ENCODE measurements at places on chromosomes 16 and 17.

GRCh38 chr16:5635331-5635730, 537.7 kb upstream of the EEF2KMT start:
- no peak for DNase-seq

- no peak for DNase-seq
Measured at GRCh38 chr16:64809876-64810629, 311.8 kb downstream of the CDH11 start.

- DNase-seq: no peak
Measured at GRCh38 chr17:82015311-82015971, 7.2 kb downstream of the CENPX start.

- DNase-seq: no peak
Measured at GRCh38 chr16:3158026-3158509, 23.2 kb downstream of the ZNF213 start.

GRCh38 chr16:11346700-11347319, 1.6 kb downstream of the RMI2 start:
- no peak for DNase-seq

DNA sequence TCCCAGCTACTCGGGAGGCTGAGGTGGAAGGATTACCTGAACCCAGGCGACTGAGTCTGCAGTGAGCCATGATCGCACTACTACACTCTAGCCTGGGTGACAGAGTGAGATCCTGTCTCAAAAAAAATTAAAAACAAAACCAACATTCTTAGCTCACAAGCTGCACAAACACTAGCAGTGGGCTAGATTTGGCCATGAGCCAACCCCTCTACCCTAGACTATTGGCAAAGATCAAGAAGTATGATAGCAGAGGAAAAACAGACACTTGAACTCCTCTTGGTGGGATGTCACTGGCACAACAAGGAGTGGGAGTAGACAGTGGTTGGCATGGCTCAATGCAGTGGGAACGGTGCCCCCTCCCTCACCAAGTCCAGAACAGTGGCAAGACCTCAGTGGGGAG, 19.6 kb upstream of the RIPOR1 start:
- DNase-seq: no peak

DNA sequence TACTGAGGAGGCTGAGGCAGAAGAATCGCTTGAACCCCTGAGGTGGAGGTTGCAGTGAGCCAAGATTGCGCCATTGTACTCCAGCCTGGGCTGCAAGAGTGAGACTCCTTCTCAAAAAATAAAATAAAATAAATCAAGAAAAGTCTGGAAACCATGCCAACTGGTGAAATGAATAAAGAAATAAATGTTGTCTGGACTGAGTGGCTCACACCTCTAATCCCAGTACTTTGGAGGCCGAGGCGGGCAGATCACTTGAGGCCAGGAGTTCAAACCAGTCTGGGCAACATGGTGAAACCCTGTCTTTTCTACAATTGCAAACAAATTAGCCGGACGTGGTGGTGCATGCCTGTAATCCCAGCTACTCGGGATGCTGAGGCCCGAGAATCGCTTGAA, 744 bp upstream of the LRRC37A3 start:
- DNase-seq: no peak

DNA sequence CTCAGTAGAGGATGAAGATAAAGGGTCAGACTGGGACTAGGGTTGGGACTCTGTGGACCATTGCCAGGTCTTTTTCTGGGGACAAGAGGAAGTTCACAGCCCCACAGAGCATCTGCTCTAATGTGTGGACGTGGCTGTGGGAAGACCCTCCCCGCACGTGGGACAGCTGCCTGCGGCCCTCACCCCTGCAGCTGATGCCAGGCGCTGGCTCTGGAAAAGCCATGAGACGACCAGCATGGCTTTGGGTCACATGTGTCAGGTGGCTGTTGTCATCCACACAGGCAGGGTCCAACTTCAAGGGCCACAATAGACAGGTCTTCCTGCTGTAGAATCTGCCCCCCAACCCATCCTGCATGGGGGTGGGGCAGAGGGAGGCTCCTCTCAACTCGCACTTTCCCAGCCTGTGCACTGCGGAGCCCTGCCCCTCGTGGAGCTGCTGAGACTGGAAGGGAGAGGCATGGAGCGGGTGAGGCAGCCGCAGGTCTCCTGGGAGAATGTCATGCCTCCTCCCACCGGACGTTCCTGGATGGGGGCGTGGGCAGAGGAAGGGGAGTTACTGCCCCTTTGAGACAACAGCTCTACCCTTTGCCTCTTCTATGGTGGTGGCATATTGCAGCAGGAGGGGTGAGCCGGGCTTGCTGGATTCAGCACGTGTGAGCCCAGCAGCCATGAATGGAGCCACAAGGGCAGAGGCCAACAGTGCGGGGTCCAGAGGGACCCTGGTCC, 53.4 kb downstream of the PIMREG start:
- DNase-seq: no peak

DNA sequence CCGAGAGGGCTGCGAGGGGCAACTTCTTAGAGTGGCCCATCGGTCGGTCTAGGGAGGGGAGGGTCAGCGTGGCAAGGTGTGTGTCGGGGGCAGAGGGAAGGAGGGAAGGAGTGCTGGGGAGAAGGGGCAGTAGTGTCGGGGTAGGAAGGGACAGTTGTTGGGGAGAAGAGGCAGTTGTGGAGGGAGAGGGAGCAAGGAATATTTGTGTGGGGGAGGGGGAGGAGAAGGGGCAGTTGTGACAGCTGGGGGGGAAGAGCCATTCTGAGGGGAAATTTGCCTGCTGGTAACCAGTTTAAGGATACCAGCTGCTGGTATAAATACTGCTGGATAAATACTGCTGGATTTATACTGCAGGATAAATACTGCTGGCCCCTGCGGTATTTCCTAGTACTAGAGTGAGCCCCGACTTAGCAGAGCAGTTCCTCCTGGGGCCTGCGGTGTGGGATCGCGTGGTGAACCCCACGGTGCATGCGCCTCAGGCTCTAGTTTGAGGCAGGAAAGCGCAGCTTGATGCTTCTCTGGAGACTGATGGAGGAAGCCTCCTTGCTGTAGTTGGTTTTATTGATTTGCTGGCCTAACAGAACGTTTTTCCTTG, 309 bp downstream of the DNAH2 start:
- DNase-seq: no peak

DNA sequence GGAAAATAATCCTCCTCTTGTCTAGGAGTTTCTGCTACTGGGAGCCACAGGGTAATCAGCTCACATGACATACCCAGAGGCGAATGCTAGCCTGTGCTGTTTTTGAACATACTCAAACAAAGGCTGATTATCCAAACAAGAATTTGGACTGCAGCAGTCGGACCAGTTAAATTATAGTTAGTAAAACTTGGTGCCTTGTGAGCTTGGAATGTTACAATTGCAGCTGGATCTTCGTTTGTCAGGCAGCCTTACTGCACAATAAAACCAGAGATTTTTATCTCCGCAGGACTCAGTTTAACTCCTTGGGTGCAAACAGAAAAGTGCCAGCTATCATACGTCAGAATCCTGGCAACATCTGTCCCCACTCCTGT, 163.8 kb upstream of the TBX2 start:
- DNase-seq: no peak

DNA sequence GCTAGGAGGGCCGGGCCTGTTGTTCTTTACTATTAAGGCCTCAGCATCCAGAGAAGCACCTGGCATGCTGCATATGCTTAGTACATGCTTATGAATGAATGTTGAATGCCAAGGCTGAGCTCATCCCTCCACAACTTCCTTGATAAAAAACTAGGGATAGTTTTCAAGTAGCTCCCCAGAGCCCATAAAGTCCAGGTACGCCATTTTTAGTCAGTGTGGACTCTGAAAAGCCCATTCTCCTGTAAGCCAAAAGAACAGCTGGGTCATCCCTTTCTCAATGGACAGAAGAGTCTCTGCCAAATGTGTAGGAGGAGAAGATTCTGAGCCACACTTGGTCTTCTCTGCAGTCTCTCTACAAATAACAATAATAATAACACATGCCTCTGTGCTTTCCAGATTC, 8.9 kb upstream of the ITGB3 start:
- DNase-seq: no peak

- DNase-seq: no peak
Measured at GRCh38 chr16:11948819-11949218, 7.0 kb upstream of the NPIPB2 start.

DNA sequence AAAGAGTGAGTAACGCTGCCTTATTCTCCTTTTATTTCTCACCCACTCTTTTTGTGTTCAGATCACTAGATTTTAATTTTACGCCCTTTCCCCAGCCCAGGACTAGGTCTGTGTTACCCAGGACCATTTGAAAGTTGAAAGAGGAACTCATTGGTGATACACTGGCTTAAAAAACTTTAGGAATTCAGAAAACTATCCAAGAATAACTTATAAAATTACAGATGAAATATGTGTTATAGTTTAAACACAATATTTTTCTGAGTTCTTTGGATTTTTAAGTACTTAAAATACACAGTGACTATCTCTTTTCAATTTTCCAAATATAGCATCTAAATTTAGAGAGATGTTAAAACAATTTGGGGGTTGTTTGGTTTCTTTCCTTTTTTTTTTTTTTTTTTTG, 385.2 kb downstream of the CDH13 start:
- no peak for DNase-seq

GRCh38 chr16:89860747-89861304, 12.6 kb upstream of the TCF25 start:
- DNase-seq: no peak

DNA sequence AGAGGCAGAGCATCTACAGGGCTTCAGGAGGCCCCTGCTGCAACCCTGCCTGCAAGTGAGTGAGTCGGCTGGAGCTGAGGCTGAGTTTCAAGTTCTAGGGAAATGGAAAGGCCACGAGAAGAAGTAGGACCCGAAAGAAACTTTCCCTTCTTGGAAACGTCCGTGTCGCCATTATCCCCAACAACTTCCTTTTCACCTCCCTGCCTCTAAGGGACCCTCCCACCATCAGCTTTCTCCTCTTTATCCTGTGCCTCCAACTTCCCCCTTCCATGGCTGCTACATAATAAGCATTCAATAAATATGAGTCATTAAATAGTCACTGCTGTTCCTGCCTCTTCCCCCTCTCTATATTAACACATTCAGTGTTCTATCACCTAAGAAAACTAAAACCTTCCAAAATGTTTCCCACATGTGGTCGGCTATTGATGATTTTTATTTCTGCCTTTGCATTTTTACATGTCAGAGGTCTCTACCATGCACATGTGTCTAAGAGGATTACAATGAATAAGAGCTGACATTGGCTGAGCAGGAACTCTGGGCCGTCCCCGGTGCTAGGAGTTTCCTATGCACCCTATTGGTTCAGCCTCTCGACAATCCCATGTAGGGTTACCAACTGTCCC, 115.9 kb upstream of the TNRC6C start:
- no peak for DNase-seq

Data from renal cortex interstitium (tissue), 15 donors.